ENCODE measurements at places on chromosomes 1 and 21.

DNA sequence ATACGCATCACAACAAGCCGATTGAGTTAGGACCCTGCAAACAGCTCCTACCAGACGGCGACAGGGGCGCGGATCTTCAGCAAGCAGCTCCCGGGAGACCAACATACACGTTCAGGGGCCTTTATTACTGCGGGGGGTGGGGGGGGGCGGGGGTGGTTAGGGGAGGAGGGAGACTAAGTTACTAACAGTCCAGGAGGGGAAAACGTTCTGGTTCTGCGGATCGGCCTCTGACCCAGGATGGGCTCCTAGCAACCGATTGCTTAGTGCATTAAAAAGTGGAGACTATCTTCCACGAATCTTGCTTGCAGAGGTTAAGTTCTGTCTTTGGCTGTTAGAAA, 162.0 kb downstream of the RUNX1 start:
- no peak for DNase-seq

DNA sequence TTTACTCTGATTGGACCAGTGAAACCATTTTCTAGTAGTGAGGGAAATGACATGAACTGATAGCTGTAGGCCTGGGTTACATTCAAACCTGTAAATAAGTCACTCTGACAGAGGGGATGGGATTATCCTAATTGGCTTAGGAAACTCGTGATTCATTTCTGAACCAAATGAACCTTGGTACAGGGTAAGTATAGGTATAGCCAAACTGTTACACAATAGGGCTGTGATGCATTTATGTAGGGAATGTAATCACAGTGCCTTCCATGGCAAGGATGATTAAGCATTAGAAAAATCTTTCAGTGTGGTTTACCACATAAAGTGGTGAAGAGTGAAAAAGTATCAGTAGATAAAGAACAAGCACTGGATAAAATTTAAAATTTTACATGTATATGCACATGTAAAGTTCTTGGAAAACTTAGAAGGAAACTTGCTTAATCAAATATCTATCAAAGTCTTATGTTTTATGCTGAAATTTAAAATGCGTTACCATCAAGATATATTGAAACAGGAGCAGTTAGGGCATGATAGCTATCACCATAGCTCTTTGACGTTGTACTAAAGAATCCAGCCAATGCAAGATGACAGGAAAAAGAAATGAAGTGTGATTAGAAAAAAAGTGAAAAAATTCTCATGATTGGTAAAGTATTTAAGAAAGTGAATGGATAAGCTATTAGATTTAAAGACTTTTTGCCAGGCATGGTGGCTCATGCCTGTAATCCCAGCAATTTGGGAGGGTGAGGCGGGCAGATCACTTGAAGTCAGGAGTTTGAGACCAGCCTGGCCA, 63.0 kb downstream of the RABGAP1L start:
- no peak for DNase-seq

- no peak for DNase-seq
Observed at GRCh38 chr1:245807954-245808719, 653.4 kb downstream of the KIF26B start.

DNA sequence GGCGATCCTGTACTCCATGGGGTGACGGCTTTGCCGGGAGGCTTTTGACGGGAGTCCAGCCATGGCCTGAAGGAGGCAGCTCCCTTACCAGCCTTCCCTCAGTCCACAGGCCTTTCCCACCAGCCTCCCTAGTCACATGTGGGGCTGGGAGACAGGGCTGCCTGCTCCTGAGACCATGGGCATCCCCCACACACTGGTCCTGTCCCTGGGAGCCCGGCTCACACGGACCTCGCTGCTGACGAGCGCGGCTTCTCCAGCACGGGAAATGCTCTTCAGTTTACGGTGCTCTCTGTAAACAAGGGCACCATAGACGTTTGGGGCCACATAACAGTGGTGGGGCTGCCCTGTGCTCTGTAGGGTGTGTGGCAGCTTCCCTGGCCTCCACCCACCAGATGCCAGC, 104.5 kb upstream of the TMEM51 start:
- no peak for DNase-seq

DNA sequence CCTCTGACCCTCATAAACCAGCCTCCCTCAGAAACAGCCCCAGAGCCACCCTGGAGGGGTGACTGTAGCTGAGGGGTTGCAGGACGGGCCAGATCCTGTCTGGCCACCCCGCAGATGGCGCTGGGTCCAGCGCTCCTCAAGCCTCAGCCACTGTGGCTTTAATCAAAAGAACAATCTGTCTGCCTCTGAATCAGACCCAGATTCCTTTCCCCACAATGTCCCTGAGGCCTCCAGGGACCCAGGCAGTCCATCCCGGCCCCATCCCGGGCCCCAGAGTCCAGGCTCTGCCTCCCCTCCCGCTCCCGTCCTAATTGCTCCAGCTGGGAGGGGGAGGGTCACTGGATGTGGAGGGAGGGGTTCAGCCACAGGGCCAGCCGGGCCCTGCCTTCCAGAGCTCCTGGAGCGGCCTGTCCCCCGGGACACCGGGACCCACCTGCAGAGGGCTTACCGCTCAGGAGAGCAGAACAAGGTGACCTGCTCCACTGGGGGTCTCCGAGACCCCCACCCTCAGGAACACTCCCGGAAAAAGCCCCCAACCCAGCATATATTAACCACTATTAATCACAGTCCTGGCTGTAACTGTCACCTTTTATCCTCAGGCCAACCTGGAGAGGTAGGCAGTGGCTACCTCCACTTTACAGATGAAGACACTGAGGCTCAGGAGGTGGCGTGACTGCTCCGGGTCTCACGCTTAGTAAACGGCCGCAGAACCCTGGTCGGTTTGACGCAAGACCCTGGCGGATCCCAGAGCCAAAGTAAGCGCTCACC, 836 bp upstream of the FBLIM1 start:
- no peak for DNase-seq

- DNase-seq = no peak
Observed at GRCh38 chr1:31488528-31488927, 75.5 kb downstream of the SERINC2 start.

GRCh38 chr1:233151861-233152260, 143.7 kb downstream of the PCNX2 start:
- no peak for DNase-seq

- DNase-seq = no peak
Observed at GRCh38 chr1:151476083-151476482, 16.8 kb upstream of the POGZ start.
